ENCODE measurements at places on chromosomes 5 and 9. TPM values are rescaled to one million over a fixed set of nuclear protein-coding genes. Genes with fewer than 3 reads are reported as not detected.

Gene NCS1
- total RNA-seq, result 11.5 TPM

Gene EDIL3
- 5.6 TPM for total RNA-seq

Gene LHX6
- total RNA-seq, result 4.7 TPM

Gene OR1Q1
- total RNA-seq, result not detected

Gene LCN15
- total RNA-seq, result 2.7 TPM

Gene TTC16
- not detected for total RNA-seq

Gene TMEM252
- total RNA-seq, result not detected

Gene TMOD1
- total RNA-seq, result 180 TPM

Gene OR1B1
- total RNA-seq, result not detected

Gene IQGAP2
- total RNA-seq, result 3.4 TPM

Gene LEAP2
- 0.16 TPM for total RNA-seq

Gene PRR7
- total RNA-seq, result 0.82 TPM

Gene CENPH
- total RNA-seq, result 3.9 TPM

Gene SLCO6A1
- not detected for total RNA-seq

Gene IL9
- not detected for total RNA-seq

Gene GPX8
- 16.1 TPM for total RNA-seq

Gene GABRG2
- total RNA-seq, result not detected

Measured in heart left ventricle (tissue), 16 donors.